ENCODE measurements at places on chromosomes 16 and 17.

GRCh38 chr17:73325527-73325842 lies 13.7 kb upstream of the CDC42EP4 start:
- DNase-seq: peak; percentile 20

- no peak for DNase-seq
Observed at GRCh38 chr17:14092808-14093207, 23.5 kb downstream of the COX10 start.

GRCh38 chr16:85753559-85753958 lies 2.7 kb upstream of the C16orf74 start:
- no peak for DNase-seq

DNA sequence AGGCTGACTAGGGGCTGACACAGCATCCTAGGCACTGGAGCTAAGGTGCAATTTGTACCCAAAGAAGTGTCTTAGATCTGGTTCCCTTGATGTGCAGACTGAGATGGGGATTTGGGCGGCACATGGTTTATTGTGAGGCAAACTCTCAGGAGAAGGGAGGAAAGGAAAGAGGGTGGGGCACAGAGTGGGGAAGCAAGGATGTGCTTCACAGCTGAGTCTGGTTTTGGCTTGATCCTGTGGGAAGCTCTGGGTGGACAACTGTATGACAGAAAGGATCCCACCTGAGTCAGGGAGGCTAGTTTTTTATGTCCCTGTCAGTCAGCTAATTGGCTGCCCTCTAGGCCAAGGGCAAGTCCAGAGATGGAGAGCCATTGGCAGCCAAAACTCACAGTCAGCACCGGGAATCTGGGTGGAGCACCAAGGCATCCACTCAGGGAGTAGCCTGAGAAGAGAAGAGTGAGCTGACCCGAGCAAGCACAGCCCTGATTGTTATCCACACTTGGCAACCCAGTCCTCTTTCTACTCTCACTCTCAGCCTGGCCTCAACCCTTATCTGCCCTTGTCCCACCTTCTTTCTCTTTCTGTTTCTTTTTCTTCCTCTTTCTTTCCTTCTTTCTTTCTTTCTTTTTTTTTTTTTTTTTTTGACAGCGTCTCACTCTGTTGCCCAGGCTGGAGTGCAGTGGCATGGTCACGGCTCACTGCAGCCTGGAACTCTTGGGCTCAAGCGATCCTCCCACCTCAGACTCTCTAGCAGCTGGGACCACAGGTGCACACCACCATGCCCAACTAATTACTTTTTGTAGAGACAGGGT lies 12.0 kb downstream of the ARL4D start:
- DNase-seq: no peak

- no peak for DNase-seq
Observed at GRCh38 chr16:88505405-88506082, 52.5 kb downstream of the ZFPM1 start.
